Activated CD4-positive, CD25-positive, alpha-beta regulatory T cell (primary cell): ENCODE measurements at places on chromosomes 3 and 15.

DNA sequence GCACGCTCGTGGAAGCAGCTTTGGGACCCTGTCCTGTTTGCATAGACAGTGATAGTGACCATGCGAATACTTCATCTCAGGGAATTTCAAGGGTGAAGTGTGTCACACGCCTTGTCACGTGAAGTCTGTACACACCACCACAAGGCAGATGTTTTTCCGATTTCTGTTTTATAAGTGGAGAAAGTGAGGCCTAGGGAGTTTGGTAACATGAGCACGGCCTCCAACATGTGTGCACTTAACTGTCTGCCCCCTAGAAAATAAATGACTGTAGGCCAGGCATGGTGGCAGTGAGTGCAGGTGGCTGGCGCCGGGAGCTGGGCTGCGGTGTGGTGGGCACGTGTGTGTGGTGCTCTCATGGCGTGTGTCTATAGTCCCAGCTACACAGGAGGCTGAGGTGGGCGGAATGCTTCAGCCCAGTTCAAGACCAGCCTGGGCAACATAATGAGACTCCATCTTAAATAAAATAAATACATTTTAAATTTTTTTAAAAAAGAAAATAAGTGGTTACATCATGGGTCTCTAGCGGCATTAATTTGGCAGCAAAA, 42.0 kb downstream of the WHAMM start:
- DNase-seq: no peak

DNA sequence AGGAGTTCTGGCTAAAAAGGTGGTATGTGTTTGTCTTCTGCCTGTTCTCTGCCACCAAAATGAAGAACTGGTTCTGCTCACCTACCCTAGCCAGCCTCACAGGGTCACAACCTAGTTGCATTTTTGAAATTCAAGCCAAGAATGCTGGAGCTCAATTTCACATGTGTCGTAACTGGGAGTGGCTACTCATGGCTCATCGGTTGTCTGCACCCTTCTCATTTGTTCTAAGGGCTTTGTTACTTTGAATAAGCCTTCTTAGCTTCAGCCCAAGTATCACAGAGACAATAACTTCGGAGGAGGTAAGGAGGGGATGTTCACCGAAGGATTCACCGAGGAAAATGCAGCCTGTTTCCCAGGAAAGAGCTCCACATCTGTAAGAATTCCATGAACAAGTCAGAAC, 134.3 kb upstream of the RARB start:
- DNase-seq: no peak

DNA sequence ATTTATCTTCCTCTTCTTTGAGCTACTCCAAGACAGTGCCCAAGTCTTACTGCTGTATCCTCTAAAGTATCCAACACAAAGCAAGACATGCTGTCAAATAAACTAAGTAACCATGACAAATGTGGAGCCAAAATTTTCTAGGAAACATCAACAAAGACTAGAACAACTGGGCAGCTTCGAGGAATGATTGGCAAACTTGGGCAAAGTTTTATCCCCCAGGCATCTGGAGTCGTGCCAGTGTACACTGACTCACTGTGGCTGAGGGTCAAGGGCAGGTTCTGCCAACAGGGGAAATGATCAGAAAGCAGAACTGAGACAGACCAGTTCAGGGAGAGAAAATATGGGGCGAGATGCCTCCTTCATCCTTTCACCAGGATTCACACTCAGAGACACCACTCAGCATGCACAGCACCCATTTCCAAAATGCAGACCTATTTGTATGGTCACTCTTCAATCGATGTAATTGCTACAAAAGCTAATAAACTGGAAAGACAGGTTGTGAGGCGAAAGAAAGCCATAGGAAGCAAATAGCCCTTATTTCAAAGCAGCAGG, 65.8 kb downstream of the MB21D2 start:
- no peak for DNase-seq

DNA sequence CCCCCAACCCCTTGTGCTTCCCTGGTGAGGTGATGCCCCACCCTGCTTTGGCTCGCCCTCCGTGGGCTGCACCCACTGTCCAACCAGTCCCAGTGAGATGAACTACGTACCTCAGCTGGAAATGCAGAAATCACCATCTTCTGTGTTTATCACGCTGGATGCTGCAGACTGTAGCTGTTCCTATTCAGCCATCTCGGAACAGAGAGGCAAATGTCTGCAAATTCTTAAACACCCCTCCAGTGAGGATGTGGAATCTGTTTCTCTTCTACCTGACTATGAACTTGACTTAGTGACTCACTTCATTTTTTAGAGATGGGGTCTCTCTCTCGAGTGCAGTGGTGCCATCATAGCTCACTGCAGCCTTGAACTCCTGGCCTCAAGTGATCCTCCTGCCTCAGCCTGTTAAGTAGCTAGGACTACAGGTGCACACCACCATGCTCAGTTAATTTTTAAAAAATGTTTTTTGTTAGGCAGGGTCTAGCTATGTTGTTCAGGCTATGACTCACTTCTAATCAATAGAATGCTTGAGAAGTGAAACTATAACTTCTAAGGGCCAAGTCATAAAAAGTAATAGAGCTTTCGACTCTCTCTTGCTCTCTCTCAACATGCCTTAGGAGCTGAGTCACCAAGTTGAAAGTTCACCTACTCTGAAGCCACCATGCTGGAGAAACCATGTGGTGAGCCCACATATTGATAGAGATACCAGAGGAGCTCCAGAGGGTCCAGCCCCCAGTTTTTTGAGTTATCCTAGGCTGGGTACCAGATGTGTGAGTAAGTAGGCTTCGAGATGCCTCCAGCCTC, 11.5 kb upstream of the PARP14 start:
- DNase-seq: no peak

DNA sequence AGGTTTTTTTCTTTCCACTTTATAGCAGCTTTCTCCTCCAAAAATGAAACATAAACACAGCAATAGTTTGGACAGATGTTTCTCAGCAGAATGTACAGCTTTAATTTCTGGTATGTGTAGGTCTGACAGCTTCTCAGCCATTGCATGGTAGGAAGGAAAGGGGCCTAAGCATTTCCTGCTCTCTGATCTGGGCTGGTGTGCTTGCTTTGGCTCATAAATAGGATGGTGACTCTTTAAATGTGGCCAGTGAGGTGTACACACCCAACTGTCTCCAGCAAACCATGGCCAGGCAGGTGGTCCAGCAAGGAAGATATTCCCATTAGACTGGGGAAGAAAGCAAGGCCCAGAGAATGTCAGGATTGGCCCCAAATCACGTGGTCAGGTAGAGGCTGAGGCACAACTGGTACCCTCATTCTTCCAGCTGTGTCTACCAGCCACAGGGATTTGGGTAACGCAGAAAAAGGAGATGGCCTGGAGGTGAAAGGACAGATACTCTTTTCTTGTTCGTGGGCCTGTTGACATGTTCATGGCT, 52.1 kb downstream of the ITGA11 start:
- DNase-seq: no peak

GRCh38 chr3:135133905-135134683, 339.0 kb downstream of the EPHB1 start:
- DNase-seq: no peak

GRCh38 chr3:60610441-60611112, 640.7 kb downstream of the FHIT start:
- DNase-seq: no peak

DNA sequence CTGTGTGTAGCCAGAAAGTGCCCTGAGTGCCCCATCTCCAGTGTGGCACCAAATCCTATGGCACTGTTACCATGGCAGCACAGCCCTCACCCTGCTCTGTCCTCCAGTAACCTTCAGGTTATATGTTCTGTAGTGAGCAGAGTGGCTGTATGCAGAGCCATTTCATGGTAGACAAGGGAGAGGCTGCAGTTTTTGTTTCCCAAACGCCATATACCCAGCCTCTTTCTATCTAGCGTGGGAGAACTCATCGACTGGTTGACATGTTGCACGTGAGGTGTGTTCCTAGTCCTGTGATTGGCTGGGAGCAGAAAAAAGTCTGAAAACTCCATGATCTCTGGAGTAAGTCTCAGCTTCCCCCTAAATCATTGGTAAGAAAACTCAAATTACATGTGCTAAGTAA, 2.0 kb downstream of the SIDT1 start:
- no peak for DNase-seq

- DNase-seq: no peak
Observed at GRCh38 chr3:174613173-174613572, 246.0 kb upstream of the NAALADL2 start.

GRCh38 chr3:36891701-36892160, 53.1 kb downstream of the TRANK1 start:
- DNase-seq: no peak

DNA sequence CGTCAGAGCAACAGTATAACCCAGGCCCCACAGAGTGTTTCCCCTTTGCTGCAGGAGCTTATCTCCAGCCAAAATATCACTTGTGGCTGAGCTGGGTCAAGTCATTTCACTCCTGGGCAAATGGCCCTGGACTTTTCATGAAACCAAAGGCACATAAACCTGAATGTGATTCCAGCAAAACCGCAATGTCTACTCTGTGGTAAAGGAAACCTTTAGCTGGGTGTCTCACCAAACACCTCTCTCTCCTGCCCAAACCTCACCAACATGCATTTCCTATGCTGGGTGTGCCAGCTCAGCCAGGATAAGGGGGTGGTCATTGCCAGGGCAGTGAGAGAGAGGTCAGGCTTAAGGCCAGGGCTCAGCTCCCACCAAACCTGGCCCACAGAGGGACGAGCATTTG, 67.4 kb downstream of the GTPBP8 start:
- no peak for DNase-seq

DNA sequence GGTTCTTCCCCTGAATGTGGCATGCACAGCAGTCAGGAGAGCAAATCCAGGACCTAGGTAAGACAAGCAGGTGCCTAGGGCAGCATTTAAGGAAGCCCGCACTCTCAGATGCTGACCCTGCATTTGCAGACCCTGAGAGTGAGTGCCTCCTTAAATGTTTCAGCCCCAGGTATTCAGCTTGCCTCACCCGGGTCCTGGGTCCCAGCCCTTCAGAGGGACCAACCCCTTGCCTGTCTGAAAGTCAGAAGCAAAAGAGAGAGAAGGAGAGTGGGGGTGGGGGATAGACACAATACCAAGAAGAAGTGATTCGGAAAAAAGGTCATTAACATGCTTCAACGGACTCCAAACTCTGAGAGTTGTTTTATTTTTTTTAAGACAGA, 75.0 kb downstream of the MEGF11 start:
- DNase-seq: no peak

DNA sequence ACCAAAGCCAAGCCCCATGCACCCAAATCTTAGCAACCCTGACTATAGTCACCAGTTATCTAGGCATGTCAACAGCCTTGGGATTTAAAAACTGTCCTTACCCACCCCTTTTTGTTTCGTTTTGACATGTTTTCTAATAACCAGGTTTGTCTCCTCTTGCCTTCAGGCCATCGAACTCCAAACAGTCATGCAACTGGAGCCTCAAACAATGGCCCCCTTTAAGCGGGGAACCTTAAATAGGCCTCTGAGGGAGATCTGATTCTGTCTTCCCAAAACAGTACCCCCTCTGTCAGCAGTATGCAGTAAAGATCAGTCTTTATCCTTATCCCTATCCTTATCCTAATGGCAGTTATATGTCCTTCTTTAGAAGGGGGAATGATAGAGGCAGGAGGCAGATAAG, 105.7 kb downstream of the DPH6 start:
- no peak for DNase-seq

DNA sequence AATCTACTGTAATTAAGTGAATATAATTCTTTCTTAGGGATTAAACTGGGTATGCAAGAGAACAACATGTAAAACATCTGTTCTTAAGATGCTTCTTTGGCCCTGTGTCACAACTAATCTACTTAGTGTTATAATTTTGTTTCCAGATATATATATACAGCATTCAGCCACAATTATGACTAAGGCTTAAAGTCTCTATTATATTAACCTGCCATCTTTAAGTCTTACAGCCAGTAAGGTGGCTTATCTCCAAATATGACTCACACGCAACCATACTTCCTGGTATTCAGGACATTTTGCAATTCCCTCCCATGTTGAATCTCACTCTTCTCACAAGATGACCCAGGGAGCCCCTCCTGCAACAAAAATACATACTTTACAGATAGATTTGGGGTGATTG, 6.6 kb upstream of the KBTBD8 start:
- DNase-seq: no peak

DNA sequence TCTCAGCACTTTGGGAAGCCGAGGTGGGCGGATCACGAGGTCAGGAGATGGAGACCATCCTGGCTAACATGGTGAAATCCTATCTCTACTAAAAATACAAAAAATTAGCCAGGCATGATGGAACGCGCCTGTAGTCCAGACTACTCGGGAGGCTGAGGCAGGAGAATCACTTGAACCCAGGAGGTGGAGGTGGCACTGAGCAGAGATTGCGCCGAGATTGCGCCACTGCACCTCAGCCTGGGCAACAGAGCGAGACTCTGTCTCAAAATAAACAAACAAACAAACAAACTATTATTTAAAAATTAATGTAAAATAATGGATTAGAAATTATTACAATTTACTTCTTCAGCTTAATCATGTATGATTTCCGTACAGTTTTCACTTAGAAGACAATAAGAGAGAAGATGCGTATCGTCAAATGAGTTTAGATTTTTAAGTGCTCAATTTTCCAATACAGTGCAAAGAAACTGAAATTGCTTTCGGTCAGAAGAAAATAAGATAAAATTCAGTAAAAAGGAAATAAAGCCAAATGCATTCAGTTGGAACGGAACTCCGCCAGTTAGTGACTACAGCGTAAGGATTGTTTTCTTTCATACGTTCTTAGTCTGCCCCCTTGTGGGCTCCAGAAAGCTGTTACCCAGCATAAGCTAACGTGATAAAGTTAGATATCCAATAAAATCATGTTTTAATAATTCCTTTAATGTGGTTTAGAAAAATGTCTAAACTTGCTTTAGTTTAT, 24.8 kb downstream of the AADAC start:
- DNase-seq: no peak

- DNase-seq: no peak
Observed at GRCh38 chr3:70952033-70952747, 631.3 kb downstream of the FOXP1 start.

DNA sequence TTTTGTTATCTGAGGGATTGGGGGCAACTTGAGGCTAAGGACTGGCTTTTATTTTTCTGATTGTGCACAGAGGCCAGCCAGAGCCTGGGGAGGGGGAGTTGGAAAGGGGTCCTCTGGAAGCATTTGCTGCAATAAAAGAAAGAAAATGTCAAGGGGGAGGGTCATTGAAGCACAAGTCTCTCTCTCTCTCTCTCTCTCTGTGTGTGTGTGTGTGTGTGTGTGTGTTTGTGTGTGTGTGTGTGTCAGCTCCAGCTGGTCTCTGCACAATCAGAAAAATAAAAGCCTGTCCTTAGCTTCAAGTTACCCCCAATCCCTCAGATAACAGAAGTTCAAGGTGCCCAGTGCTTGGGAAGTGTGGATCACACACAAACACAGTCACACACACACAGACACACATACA, 52.1 kb upstream of the CCDC174 start:
- no peak for DNase-seq
